NCI-H187 (cell line): ENCODE measurements at places on chromosomes 1 and 21.

- no peak for DNase-seq
Observed at GRCh38 chr1:15994590-15995351, 9.3 kb upstream of the SRARP start.

- no peak for DNase-seq
Observed at GRCh38 chr21:41662761-41663160, 104.1 kb downstream of the RIPK4 start.

DNA sequence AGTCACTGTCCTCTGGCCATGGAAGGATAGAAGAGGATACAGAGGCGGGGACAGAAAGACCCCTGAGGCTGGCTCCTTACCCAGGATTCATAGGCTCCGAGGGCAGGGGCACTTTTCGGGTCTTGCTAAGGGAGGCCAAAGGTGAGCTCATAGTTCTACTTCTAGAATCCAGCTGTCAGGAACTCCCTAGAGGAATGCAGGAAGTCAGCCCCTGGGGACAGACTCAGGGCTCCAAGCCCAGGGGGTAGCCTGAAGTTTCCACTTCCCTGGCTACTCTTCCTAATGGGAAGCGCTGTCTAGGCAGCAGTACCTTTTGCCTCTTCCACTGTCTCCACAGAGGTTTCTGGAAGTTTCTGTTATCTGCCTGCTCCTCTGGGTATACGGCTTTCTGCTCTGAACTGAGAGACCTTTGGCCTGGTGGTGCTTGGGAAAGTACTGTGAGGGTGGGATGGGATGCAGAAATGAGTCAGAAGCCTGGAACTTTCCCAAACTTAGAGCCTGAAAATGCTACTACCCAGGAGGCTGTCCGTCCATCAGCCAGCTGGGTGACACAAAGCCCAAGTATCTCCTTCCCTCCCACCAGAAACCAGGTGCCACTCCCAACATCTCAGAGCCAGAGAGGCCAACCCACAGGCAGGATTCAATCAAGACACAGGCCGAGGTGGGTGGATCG is 3.6 kb downstream of the UBXN11 start:
- DNase-seq, result no peak

GRCh38 chr1:183279835-183280234 is 93.8 kb downstream of the LAMC2 start:
- DNase-seq, result no peak

GRCh38 chr1:119569095-119569494 is 62.1 kb downstream of the HSD3B1 start:
- DNase-seq, result no peak

DNA sequence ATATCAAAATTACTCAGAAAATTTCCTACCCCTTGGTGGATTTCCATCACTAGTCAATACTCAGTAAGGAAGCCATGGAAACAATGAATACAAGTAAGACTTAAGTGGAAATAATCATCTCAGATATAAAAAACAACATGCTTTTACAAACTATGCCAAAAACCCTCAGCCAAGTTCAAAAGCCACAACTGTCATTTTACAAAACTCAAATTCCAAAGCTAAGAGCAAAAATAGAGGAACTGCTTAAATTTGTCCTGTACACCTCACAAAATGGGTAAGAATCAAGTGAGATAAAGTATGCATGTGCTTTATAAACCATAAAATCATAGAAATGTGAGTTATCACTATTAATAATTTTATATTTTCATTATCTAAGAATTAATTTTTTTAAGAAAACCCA is 9.6 kb downstream of the TMCO1 start:
- no peak for DNase-seq

DNA sequence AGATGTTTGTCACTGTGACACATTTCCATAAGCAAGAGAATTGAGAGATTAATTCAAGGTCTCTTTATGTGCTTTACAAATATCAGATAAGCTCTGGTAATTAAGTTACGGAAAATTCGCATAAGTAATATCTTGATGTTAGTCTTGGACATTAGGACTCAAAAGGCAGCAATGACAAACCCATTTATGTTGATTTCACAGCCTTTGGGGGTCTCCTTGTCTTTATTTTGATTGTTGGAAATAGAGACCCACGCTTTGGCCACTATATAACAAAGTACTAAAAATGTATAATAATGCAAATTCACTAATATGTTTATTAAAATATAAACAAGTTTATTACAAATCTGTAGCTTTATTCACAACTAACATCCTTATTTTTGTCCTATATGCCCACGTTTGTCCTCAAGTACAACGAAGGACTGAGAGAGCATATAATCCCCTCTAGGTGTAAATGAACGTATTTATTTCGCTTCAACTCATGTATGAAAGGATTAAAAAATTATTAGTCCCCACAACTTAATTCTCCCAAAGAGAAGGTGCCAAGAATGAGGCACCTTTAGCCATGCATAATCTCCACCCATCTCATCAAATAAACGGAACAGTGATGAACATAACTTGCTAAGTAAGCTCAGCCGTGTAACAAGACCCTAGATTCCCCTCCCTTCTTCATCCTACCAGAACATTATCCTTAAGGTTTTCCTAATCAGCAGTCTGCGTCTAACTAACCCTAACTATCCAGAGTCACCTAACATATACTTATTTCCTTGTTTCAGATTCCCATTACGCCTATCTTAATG is 1.6 kb upstream of the LAMC1 start:
- no peak for DNase-seq

DNA sequence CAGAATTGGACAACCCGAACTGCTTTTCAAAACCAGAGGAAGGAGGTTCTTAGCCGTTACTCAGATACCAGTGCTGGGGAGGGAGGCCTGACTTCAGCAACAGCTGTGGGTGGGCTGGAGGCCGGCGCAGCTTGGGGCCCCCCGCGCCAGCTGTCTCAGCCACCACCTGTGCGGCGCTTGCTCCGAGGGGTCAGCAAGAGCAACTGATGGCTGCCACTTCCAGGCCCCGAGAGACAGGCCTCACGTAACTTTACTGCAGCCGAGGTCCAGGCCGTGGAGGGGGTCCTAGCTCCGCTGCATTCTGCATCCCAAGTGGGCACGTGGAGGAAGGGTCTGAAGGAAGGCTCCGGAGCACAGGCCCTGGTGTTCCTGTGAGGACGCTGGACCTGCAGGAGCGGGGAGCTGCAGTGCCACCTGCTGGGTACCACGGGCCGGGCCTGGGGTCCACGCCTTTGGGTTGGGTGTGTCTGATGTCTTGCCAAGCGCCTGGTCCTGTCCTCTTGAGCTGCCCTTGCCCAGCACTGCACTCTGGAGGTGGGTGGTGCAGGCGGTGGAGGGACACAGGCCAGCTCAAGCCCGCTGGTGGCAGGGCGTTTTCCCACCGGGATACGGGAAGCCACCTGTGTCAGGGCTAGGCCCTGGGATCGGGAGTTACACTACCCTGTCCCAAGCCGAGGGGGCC is 9.8 kb downstream of the THAP3 start:
- no peak for DNase-seq

GRCh38 chr21:36381841-36382589 is 3.2 kb upstream of the CHAF1B start:
- DNase-seq, result no peak

- no peak for DNase-seq
Observed at GRCh38 chr1:47608296-47608875, 170.5 kb downstream of the FOXD2 start.

- no peak for DNase-seq
Observed at GRCh38 chr1:167510244-167510643, 8.1 kb downstream of the CD247 start.
